Iris pigment epithelial cell (primary cell): ENCODE measurements at places on chromosomes 2 and 18.

GRCh38 chr2:36468463-36469105 lies 113.0 kb downstream of the CRIM1 start:
- peak; percentile 92 for DNase-seq

- no peak for DNase-seq
These were observed 806.8 kb upstream of the GCFC2 start for GRCh38 chr2:76517574-76517909.

DNA sequence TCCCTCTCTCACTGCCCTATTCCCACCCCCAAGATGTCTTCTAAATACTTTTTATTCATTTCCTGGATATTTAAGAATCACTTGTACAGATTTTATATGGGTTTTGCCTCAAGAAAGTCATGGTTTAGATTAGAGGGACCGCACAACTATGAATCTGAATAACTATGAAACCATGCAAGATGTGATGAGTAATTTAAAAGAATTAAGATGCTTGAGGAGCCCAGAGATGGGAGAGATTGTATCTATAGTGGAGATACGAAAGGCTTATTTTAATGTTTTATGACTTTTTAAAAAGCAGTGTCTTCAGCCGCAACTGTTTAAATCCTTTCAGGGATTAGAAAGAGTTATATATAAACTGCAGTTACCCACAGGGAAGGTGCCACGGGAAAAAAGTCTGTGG lies 324.1 kb downstream of the LPIN1 start:
- peak; percentile 45 for DNase-seq

GRCh38 chr2:239159476-239159911 lies 241.3 kb downstream of the HDAC4 start:
- no peak for DNase-seq

GRCh38 chr2:27844821-27845255 lies 45.3 kb downstream of the RBKS start:
- DNase-seq = peak; percentile 38

- DNase-seq = no peak
These were observed 52.7 kb downstream of the ABCB11 start for GRCh38 chr2:168978461-168978861.

DNA sequence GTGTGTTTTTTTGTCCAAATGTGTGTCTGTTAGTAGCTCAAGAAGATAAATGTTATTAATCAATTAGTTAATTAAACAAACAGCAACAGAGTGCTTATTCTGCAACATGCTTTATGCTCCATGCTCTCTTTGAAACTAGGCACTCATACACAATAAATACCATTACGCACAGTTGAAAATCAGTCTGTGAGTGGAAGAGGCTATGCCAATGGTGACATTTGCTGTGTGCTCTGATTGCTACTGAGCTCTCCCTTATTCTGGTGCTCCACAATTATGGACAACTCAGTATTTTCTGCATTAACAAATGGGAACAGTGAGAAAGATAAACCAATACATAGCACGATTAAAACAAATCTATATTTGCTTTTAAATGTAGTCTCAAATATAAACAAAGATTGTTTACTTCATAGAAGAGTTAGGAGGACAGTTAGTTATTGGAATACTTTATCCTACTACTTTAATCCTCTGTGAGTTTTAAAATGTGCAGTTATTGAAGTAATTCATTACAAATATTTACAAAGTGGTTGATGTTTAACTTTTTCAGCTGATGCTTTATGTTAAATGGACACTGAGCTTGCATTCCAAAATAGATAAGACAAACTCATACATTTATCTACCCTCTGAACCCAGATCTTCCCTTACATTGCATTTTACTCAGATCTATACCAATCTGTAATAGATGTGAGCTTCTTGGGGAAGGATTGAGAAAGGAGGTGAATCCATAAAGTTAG lies 55.3 kb downstream of the NXPH2 start:
- no peak for DNase-seq

- no peak for DNase-seq
These were observed 14.9 kb downstream of the IL1B start for GRCh38 chr2:112821682-112822081.

- no peak for DNase-seq
These were observed 43.0 kb downstream of the KIF3C start for GRCh38 chr2:25939257-25939668.

DNA sequence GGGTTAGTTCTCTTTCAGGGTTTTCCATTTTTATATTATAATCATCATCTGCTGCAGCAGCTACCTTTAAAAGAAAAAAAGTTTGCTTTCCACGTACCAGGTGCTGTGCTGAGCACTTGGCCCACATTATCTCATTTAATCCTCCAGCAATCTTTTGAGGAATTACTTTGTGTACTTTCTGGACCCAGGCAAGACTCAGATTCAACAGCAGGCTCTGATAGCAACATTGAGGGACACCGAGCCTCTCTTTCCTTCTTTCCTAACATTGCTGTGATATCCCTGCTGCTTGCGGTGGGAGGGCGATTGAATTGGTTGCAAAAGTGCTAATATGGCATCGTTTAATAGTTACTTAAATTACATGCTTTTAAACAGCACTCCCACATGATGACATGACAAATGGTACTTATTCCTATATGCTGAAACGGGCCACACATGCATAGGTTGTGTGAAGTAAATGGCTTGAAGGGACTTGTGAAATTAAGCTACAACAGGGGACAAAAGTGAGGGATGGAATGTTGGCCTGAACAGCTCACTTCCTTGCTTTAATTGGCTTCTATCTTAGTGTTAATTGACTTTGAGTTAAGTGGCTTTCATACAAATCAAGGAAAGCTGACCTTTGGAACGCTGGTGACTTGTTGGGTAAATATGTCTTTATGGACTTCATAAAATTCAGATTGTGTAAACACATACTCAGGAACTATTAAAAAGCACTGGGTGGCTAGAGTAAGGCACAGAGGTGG lies 21.2 kb downstream of the SPRED2 start:
- no peak for DNase-seq

- no peak for DNase-seq
These were observed 389.5 kb upstream of the TNP1 start for GRCh38 chr2:217249121-217250012.

DNA sequence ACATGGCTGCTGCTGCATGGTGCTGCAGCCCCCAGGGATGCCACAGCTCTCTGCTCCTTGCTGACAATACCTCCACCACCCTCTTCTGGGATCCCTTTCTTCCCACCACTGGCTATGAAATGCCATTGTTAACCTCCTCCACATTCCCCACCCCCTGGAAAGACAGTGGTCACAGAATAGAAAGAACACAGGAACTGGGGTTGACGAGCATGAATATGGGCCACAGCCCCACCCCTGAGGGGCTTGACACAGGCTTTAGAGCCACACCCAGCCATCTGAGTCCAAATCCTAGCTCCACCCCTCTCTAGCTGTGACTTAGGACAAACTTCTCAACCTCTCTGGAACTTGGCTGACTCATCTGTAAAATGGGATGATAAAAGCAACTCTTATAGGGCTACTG lies 47.3 kb downstream of the TMEM163 start:
- DNase-seq = no peak

GRCh38 chr2:181766129-181766528 lies 85.8 kb upstream of the NEUROD1 start:
- DNase-seq = no peak

DNA sequence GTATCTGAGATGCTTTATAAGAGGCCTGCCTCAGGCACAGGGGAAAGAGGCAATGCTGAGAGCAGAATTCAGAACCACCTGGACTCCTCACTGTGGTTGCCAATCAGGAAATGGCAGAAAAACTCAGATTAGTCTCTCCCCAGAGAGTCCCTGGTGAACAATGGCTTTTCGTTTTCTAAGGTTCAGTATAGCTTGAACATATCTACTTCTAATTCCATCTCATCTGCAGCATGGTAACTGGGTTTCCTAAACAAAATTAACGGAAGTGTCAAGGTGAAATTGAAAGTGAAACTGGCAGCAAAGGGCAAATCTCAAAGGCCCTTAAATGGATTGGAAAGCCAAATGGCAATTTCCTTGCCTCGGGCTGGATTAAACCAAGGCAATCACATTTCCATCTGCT lies 480.2 kb upstream of the ACVR2A start:
- no peak for DNase-seq

DNA sequence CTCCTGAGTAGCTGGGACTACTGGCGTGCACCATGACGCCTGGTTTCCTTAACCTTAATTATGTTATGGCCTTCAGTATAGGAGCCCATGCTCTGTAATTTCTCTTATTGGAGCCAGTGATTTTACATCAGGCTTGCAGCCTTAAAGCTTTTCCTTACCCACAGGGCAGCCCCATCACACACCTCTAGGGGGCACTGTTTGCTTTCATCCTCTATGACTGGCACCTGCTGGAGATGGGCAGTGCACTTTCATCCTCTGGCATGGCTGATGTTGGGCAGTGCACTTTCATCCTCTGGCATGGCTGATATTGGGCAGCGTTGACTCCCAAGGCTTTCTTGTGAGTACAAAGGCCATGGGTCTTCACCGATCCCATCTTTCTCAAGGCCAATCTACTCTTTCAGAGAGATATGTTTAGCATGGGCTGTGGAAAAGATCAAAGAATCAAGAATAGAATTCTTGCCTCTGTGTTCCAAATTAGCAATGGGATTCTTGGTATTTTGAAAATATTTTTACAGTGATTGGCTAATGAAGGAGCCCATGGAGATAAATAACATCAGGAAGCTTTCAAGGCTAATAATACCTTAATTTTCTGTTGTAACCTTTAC lies 80.7 kb upstream of the MEX3C start:
- no peak for DNase-seq

- no peak for DNase-seq
These were observed 75.7 kb downstream of the ADAM23 start for GRCh38 chr2:206518997-206519396.

GRCh38 chr2:122209377-122209776 lies 453.9 kb downstream of the TSN start:
- DNase-seq = no peak

DNA sequence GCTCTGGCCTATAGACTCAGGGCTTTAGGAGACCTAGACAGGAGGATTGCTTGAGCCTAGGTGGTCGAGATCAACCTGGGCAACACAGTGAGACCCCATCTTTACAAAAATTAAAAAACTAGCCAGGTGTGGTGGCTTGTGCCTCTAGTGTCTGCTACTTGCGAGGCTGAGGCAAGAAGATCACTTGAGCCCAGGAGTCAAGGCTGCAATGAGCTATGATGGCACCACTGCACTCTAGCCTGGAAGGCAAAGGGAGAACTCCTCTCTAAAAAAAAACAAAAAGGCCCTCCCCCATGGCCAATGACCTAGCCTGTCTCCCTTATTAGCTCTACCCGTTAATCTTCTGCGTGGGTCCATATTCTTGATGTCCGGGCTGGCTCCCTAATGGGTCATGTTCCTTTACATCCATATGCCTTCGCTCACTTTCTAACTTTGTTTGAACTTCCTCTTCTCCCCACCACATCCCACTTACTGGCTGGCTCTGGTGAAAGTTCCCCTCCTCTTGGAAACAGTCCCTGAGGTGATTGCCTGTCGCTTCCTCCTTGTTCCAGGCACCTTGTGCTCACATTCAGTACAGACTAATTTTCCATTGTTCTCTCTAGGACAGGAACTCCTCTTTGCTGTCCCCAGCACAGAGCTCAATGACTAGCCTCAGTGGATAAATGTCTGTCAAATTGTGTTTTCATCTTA lies 103.0 kb downstream of the AFF3 start:
- no peak for DNase-seq

DNA sequence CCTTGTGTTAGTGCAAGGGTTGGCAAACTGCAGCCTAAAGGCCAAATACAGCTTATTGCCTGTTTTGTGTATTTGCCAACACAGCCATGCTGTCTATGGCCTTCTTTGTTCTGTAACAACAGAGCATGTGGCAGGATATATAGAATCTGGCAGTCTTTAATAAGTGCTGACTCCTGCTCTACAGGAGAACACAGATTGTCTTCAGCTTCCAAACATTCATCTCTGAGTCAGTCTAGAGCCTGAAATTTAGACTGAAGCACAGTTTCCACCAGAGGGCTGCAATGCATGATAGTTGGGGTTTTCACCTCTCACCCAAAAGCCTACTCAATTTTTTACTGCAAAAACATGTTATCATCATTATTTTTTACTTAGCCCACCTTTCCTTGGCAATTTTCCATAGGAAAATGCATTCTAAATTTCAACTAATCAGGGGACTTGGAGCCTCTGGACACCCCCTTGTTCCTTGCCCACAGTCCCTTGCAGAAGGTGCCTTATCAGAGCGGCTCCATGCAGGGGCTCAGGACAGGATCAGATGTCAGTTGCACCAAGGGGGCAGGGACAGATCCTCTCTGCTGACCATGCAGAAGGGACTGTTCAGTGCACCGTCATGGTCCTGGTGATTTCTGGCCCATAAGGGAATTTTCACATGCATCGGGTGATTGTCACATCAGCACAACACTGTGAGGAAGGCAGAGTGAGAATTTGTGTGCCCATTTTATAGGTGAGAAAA lies 12.4 kb downstream of the IL37 start:
- DNase-seq = no peak

DNA sequence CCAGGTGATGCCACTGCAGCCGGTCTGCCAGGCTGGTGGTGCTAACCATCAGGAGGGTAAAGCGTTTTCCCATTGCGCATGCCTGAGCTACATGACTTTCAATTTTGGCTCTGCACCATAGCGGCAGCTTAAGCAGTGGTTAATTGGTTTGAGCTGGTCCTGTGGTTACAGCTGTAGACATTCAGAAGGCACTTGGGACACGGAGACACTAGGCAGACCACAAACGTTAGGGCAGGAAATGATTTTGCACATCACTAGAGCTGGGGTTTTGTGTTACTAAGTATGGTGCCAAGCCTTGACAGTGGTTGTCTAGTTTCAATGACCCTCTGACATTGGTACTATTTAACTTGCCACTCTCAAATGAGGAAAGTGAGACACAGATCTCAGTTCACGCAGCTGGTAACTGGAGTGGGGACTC lies 28.9 kb upstream of the CNOT11 start:
- DNase-seq = no peak
